ENCODE measurements at places on chromosomes 11 and 22.

GRCh38 chr11:85266646-85267045, 360.5 kb downstream of the DLG2 start:
- DNase-seq, result no peak

GRCh38 chr22:20405291-20405930, 11.5 kb downstream of the ZNF74 start:
- DNase-seq, result no peak

DNA sequence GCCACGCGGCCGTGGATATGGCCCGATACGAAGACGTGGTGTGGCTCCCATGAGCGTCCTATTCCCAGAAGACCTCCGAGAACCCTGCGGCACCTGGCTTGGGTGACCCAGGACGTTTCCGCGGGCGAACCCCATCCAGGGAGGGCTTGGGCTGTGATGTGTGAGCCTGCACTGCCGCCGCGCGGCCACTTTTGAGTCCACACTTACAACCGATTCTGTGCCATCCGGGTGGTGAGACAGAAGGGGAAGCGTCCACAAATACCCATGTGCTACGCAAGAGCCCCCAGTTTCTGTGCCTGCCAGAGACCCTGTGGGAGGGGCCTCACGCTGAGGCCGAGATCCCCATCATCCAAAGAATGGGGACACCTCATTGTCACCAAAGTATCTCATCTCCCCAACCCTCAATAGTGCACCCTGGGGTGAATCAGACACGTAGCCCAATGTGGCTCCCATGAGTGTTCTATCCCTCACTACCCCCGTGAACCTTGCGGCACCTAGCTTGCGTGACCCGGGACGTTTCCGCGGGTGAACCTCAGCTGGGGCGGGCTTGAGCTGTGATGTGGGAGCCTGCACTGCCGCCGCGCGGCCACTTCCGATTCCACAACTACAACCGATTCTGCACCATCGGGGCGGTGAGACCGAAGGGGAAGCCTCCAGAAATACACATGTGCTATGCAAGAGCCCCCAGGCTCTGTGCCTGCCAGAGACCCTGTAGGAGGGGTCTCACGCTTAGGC, 4.6 kb upstream of the H19 start:
- no peak for DNase-seq

- DNase-seq, result no peak
These were observed 3.1 kb upstream of the APOBEC3D start for GRCh38 chr22:39017596-39018365.

GRCh38 chr11:65662799-65663638, at the start of gene RELA:
TSS of gene RELA (minus strand) at chr11:65662916. CDS start at chr11:65662832, 84 bp downstream.
- DNase-seq, result peak; percentile 87

DNA sequence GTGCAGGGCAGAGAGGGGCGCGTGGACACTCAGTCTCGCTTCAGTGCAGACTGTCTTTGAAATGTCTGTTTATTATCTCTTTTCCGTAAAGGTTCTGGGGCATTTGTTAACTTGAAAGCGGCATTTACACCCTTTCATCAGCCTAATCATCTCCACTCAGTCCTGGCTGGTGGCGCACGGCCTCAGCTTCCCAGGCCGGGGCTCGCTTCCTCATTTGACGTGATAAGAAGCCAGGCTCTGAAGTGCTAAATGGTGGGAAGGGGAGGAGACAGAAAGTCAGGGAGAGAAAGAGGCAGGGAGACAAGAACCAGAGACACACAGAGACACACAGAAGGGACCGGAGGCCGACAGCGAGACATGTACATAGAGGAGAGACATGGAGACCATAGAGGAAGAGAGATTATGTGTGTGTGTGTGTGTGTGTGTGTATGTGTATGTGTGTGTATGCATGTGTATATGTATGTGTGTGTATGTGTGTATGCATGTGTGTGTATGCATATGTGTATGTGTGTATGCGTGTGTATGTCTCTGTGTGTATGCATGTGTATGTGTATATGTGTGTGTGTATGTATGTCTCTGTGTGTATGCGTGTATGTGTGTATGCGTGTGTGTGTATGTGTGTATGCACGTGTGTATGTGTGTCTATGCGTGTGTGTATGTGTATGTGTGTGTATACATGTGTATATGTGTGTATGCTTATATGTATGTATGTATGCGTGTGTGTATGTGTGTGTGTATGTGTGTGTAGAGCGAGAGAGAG, 101.5 kb downstream of the ST3GAL4 start:
- DNase-seq, result no peak

DNA sequence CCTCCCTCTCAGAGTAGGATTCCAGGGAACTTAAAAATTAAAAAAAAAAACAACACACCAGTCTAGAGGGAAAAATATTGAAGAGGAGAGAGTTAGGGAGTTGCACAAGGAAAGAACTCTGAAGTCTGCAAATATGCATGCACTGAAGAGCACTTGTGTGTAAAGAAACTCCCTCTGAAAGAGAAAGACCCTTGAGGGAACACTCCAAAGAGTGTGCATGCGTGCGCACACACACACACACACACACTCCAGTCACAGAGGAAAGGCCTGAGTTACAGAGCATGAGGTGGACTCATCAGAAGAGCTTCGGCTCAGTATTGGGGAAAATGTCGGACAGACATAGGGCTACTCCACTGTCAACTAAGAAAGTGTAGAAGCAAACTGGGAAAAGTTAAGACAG, 30.1 kb downstream of the GGTLC2 start:
- DNase-seq, result no peak

DNA sequence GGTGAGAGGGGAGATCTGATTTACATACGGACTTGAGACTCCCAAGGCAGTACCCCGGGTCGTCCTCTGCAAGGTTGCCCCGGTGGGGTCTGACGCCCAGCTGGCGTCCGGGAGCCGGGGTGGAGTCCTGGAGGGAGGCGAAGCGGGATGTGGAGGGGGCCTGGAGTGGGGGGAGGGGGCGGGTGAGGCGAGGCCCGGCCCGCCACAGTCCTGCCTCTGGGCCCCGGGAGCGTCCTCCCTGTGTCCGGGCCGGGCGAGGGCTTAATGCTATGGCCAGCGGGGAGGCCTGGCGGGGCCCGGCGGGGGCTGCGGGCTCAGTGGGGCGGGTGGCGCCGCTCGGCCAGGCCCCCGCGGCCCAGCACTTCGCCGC, 2.4 kb upstream of the MYBPC3 start:
- DNase-seq, result no peak

- no peak for DNase-seq
These were observed 62.6 kb downstream of the KCNJ1 start for GRCh38 chr11:128804481-128804880.

DNA sequence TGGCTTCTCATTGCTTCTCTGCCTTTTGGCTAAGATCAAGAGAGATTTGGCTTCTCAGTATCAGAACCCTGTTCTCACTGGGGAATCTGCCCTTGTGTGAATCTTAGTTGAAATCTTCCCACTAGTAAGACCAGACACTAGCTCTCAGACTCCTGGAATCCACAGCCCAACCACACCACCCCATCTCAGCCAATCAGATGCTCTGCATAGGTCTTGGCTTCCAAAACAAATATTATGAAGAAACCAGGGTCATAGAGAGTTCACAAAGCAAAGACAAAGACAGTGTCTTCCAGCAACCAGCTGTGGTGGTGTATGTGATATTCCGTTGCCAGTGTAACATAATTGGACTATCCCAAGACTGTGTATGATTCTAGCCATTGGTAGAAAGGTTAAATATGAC, 5.4 kb downstream of the OR8B12 start:
- no peak for DNase-seq

DNA sequence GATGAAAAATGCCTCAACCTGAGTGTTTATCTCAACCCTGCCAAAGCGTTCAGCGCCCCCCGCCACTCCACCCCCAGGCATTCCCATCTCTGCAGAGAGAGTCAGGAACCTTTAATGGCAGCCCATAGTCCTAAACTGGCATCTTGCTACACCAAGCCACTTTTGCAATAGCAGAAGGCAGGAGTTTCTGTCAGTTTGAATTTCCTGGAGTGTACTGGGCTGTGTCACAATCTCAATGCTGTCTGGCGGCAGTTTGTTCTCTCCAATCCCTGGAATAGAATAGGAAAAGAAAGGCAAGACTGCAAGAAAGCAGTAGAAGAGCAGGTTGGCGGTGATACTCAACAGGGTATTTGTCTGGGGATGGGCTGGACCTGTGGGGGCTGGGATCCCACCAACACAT, 32.9 kb upstream of the FLI1 start:
- DNase-seq, result no peak

- DNase-seq, result no peak
These were observed 29.5 kb downstream of the DNHD1 start for GRCh38 chr11:6526411-6527135.

DNA sequence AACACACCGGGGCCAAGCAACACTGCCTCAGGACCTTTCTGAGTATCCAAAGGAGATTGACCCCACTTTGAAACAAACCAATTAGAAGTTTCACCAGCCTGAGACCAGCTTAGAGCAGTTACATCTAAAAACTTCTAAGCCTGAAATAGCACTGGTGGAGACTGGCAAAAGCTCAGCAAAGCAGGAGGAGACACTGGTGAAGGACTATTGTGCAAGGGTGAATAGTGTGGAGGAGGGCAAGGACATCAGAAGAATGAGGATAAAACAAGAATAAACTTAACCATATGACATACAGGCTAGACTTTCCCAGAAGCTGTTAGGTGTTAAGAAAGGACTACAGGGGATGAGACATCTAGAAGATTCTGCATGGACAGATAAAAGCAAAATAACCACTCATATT, 152.4 kb downstream of the FCHSD2 start:
- no peak for DNase-seq

DNA sequence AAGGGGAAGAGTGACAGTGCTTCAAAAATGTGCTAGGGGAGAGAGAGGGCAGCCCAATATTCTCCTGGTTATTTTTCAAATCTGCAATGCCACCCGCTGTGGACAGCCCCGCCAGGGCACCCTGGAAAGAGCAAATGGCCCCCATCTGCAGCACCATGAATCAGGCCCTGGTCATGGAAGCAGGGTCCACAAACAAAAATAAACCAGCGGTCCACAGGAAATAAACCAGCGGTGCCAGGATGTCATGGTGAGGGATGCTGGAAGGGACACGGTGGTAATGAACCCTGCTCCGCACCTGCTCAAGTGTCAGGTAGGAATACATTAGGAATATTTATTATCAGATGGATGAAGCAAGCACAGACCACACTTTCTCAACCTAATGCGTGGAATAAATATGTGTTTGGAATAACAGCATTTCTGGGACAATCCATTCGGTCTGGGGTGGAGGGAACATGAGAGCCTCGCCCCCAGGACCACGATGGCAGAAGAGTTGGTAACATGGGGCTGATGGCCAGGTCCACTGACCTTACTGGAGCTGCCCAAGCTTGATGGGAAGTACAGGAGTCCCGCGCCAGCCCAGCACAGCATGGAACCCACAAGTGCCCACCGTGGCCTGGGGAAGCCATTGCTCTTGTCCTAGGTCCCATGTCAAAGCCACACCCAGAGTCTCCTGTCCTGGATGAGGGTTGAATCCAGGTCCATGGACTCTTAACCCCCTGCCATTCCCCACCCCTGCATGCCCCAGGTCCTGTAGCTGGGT, 181.7 kb downstream of the BRD1 start:
- no peak for DNase-seq

- no peak for DNase-seq
These were observed 5.4 kb upstream of the APOL2 start for GRCh38 chr22:36244522-36245391.

- DNase-seq, result peak; percentile 70
These were observed at the start of gene PAX6 for GRCh38 chr11:31810779-31811647. TSS of gene PAX6 (minus strand) at chr11:31811322. CDS start at chr11:31806411, 4,911 bp downstream.

- DNase-seq, result peak; percentile 49
These were observed 73.4 kb upstream of the TEAD1 start for GRCh38 chr11:12600829-12601228.

- peak; percentile 42 for DNase-seq
These were observed 31.5 kb downstream of the KIAA0930 start for GRCh38 chr22:45208993-45209838.
